ENCODE measurements at places on chromosomes 6 and 20.

DNA sequence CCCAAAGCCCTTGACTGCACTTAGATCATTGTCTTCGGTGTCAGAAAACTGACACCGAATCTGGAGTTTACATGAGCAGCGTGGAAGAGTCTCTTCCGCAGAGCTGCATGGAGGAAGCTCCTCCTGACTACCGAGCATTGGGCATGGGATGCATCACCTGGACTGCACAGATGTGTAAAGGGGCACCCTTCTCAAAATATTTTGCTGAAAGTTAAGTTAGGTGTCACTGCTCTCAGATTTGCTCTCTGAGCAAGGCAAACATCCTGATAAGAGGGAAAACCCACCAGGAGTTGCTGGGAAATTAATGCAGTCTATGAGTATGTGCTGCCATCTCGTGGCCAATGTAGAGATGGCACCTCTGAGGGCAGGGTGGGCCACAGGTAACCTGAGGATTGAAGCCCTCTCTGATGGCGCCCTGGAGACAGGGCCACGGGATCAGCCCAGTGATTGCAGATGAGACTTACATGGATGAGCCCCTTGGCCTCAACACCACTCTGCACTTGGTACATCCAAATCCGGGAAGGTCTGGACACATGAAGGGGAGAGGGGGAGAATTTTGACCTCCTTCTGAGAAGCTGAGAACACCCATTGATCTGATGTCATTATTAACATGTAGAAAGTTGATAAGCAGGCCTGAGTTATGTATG, 129.9 kb downstream of the LPA start:
- H3K27me3 ChIP-seq: peaks cover 2% of the 10 kb centered on the region
- H3K4me3 ChIP-seq: no peak overlapping the region
- DNase-seq: peak; percentile 49

DNA sequence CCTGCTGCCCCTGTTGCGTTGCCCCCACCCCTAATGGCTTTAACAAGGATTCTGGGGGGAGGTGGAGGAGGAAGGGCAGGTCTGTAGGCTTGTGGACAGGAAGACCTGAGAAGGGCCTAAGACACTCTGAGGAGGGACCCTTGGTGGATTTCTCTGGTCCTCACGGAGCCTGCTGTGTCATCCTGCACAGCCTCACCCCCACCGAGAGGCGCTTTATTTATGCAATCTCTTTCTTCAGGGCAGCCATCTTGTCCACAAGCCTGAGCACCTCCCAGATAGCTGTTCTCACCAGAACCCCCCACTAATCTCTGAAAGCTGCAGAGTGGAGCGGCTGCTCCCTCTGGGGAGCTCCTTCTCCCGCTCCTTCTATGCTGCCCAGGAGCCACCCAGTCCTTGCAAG, 59.3 kb upstream of the MLN start:
- H3K4me1 ChIP-seq: peaks cover 39% of the 10 kb centered on the region
- H3K4me3 ChIP-seq: no peak overlapping the region
- H3K27ac ChIP-seq: no peak overlapping the region

GRCh38 chr20:29750268-29750899, 1507.1 kb upstream of the DEFB115 start:
- H3K4me1 ChIP-seq: no peaks in the 10 kb centered on the region
- no peak overlapping the region for H3K4me3 ChIP-seq
- no peaks in the 10 kb centered on the region for H3K27me3 ChIP-seq
- H3K36me3 ChIP-seq: peaks cover 21% of the 10 kb centered on the region
- DNase-seq: no peak

- H3K36me3 ChIP-seq: no peaks in the 10 kb centered on the region
- DNase-seq: no peak
- no peak overlapping the region for H3K27ac ChIP-seq
- H3K4me1 ChIP-seq: peaks cover 51% of the 10 kb centered on the region
These were observed 4.2 kb upstream of the FBXO30 start for GRCh38 chr6:145818796-145819195.

GRCh38 chr6:19943042-19943441, 105.9 kb downstream of the ID4 start:
- no peaks in the 10 kb centered on the region for H3K27me3 ChIP-seq
- no peak overlapping the region for H3K4me3 ChIP-seq
- no peaks in the 10 kb centered on the region for H3K36me3 ChIP-seq
- DNase-seq: no peak
- no peak overlapping the region for H3K27ac ChIP-seq
